ENCODE measurements at places on chromosomes 16 and 17.

DNA sequence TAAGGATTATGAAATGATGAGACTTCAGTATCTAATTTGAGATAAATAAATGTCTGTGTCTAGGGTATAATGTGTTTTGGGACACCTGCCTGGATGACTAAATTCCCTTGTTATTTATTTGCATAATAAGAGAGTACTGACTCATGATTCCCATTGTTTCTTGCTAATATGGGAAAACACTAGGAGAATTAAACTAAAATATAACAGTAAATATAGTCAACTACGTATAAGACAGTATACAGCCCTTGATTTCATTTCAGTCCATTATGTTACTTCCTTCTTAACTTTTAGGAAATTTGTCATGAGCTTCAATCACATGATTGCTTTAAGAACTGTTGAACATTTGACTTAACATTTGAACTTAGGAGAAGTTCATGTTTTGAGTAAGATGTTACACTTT lies 62.4 kb downstream of the VMP1 start:
- DNase-seq: no peak

DNA sequence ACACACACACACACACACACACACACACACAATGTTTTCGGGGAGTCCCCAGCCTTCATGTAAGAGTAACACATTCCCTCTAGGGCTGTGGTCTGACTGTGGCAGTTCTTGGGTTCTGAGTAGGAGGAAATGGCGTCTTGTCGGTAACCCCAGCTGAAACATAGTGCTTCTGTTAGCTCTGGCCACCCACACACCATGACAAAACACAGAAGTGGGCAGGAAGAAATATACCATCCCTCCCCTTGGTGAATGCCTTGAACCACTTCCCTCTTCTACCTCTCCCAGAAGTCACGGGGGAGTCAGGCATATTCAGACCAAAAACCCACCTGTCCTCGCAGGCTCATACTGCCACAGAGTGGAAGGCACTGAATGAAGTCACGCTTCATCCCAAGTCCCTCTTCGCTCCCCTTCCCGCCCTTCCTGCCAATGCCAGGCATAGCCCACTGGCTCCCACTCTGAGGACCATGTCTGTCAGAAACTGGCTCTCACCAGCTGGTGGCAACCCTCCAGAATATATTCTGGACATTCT lies 11.5 kb downstream of the SLC35B1 start:
- peak; percentile 66 for DNase-seq

DNA sequence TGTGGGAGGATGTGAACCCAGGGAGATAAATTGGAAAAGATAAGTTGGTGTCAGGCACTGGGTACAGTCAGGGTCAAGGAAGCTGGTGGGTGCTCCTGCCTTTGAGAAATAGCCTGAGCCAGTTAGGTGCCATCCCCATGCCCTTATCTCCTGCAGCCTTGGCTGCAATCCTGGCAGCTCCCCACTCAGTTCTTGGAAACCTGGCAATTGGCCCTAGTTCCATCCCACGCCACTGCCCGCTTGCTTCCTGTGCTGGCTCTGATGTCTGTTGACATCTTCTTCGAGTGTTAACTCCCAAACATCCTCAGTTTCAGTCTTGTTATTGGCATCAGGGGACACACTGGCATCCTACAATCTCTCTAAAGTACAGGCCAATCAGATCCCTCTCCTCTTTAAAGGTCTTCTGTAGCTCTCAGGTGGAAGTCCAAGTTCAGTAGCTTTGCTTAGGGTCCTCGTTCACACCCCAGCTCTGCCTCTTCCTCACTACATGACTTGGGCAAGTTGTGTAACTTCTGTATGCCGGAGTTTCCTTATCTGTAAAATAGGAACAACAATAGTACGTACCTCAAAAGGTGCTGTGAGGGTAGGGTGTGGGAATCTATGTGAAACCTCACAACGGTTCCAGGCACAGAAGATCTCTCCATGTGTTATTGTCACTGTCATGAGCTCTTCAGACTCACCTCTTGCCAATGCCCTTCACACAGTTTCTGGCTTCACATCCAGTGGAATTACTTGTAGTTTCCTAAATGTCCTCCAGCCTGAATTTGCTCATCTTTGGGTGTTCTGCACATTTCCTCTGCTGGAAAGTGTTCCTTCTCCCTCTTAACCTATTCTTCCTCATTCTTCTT lies 13.5 kb upstream of the PRKAR1A start:
- no peak for DNase-seq

DNA sequence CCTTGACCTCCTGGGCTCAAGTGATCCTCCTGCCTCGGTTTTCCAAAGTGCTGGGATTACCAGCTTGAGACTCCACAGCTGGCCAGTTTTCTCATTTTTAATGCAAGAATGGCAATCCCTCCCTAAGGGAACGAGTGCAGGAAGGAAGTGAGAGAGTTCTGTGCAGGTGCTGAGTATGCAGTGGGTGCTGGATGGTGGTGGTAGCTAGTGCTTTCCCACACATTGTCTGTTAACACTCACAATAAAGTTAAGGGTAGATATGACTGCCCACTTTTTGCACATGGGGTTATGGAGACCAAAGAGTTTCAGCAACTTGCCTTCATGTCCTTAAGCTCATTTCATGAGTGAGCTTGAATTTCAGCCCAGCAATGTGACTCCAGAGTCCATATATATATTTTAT lies 18.5 kb downstream of the RGS9 start:
- no peak for DNase-seq

DNA sequence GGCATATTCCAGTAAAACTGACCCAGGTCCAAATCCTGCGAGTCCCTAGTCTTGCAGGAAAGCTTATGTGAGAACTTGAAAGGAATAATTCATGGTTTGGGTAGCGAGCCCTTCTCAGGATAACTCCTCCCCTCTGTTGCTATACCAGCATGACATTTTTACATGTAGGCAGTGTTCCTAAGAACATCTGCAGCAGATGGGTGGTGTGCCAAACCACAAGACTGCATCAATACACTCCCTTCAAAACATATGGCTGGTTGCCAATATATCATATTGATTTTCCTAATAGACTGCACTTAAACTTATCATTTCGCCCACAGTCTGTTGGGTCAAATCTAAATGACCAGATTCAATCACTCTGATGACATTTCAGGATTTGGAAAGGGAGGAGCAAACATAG lies 19.9 kb downstream of the PSME3IP1 start:
- DNase-seq: no peak

- DNase-seq: no peak
Measured at GRCh38 chr16:49108611-49109010, 173.0 kb downstream of the CBLN1 start.

- no peak for DNase-seq
Measured at GRCh38 chr17:54736573-54736972, 164.1 kb upstream of the TOM1L1 start.

DNA sequence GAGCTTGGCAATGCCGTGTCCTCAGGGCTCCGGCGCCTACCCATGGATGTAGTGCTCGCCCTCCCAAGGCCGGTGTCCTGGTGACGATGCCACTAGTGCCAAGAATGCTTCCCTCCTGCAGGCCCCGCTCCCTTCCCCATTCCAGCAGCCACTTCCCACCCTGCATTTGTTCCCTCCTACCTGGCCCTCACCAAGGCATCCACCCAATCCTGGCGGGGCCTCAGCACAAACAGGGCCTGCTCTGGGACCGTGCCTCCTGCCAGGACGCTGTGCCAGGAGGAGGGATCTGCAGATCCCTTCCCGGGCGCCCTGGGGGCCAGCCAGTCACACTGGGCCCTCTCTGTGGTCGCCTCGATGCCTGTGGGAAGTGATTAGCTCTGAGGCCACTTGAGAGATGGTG lies 25.1 kb downstream of the ABR start:
- DNase-seq: no peak

- no peak for DNase-seq
Measured at GRCh38 chr16:79618041-79618691, 17.6 kb upstream of the MAF start.

Data from activated CD8-positive, alpha-beta memory T cell treated with anti-CD3 and anti-CD28 coated beads for 4 hours (primary cell).